Progenitor cell of endocrine pancreas (in vitro differentiated cells): ENCODE measurements at places on chromosomes 12 and 14. TPM values are rescaled to one million over a fixed set of nuclear protein-coding genes. Genes with fewer than 3 reads are reported as not detected.

RACGAP1 gene
- total RNA-seq = 40.0 and 42.1 TPM in 2 replicates

P2RX2 gene
- total RNA-seq = 0.19 TPM in 1 of 2 replicates, not detected in the other

IRAK3 gene
- total RNA-seq = 0.02 TPM in 1 of 2 replicates, not detected in the other

CRIP2 gene
- 17.0 and 19.6 TPM in 2 replicates for total RNA-seq

PAX9 gene
- 0.77 and 1.3 TPM in 2 replicates for total RNA-seq

SPIC gene
- total RNA-seq = not detected in 2 replicates

CDCA3 gene
- total RNA-seq = 36.1 and 40.6 TPM in 2 replicates

ACVRL1 gene
- total RNA-seq = 0.18 TPM in 1 of 2 replicates, not detected in the other

TSHR gene
- 0.24 TPM in 1 of 2 replicates, not detected in the other for total RNA-seq

ESPL1 gene
- 24.3 and 27.1 TPM in 2 replicates for total RNA-seq

SLC39A5 gene
- total RNA-seq = 62.9 and 65.2 TPM in 2 replicates

ANO2 gene
- 2.8 and 3.5 TPM in 2 replicates for total RNA-seq

TMEM229B gene
- 1.7 and 1.8 TPM in 2 replicates for total RNA-seq

SIX1 gene
- 0.79 and 1.0 TPM in 2 replicates for total RNA-seq

ARF6 gene
- 49.8 and 49.9 TPM in 2 replicates for total RNA-seq

SMCO2 gene
- 1.4 and 1.6 TPM in 2 replicates for total RNA-seq

HRK gene
- 5.5 and 6.9 TPM in 2 replicates for total RNA-seq

CBLN3 gene
- total RNA-seq = 1.5 and 1.9 TPM in 2 replicates

TDRD9 gene
- total RNA-seq = not detected in 2 replicates

DHRS4L2 gene
- total RNA-seq = 12.2 and 14.0 TPM in 2 replicates

NEDD8 gene
- 161 TPM in 2 replicates for total RNA-seq
